ENCODE measurements at places on chromosomes 2 and 18.

DNA sequence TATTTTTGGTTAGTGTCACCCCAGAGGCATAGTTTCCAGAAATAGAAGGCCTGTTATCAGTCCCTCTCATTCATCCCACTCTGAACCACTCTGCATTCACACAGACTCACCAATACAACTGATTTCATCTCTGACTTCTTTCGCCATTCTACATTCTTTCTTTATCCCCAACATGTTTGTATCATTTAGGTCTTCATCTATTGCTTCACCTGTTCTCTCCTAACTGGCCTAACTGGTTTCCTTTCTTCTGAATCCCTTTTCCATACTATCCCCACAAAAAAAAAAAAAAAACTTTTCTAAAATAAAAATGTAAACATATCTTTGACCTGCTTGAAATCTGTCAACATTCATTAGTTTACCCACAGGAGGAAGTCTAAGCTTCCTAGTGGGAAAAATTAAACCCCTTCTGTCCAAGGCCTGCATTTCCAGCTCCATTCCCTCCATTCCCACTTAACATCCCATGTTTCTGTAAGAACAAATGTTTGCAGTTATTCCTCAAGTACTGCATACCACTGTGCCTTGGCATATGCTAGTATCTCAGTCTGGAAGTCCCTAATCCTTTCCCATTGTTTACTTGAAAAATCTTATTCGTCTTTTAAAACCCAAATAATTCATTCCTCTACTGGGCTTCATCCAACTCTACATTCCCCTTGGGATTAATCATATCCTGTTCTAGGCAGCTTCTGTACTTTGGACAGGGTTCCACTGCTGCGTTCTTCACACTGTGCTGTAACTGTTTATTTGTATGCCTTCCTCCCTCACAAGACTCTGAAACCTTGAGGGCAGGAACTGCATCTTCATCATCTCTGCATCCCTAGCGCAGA lies 68.5 kb downstream of the FIGN start:
- DNase-seq: no peak

- no peak for DNase-seq
These were observed 243.9 kb downstream of the NR4A2 start for GRCh38 chr2:156088587-156088986.

GRCh38 chr2:191382801-191383200 lies 137.6 kb downstream of the MYO1B start:
- DNase-seq: no peak

- DNase-seq: no peak
These were observed 38.7 kb downstream of the MTA3 start for GRCh38 chr2:42607101-42607637.

DNA sequence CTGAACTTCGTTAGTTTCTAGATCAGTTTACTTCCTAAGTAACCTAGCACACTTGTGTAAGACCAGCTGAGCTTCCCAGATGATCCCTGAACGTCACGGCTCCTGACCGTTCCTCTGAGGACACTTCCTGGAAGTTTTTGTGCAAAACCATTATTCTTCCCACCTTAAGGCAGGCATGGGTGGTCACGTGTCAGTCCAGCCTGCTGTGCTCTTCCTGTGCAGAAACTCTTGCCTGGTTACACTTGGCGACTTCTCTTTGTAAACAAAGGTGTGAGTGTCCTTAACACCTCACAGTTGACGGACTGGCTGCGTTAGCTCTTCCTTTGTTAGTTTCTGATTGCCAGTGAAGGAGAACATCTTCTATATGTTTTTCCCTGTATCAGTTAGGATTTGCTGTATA lies 118.3 kb downstream of the SH3RF3 start:
- DNase-seq: no peak

GRCh38 chr2:127421116-127421800 lies 3.0 kb downstream of the PROC start:
- DNase-seq: no peak

GRCh38 chr2:72934683-72935610 lies 17.6 kb downstream of the EMX1 start:
- DNase-seq: no peak

DNA sequence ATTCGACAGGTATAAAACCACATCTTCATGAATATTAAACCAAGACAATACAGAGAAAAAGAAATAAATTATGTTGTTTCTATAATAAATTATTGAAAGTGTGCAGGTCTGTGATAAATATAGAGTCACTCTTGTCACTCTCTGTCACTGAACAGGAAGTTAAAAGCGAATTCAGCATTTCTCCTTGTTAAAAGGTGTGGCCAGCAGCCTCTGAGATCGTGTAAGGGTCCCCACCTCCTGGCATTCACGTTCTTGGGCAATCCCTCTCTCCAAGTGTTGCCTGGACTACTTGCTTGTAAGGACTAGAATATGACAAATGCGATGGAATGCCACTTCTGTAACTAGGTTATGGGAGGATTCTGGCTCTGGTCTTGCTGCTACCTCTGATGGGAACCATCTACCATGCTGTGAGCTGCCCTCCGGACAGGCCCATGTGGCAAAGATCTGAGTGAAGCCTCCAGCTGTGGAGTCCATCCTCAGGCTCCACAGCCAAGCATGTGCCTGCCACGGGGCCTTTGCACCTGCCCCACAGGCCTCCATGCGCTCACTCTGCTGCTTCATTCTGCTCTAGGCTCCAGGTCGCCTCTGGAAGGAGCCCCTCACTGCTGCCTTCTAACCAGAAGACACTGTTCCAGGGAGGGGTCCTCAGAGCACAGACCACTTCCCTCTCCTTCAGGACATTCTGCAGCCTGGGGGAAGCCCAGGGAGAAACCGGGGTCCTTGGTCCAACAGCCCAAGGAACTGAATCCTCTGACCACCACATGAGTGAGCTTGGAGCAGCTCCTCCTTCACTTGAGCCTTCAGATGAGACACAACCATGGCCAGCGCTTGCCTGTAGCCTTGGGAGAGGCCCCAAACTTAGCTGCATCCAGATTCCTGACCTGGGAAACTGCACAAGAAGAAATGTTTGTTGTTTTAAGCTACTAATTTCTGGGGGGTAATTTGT lies 202.9 kb upstream of the HDAC4 start:
- DNase-seq: no peak

DNA sequence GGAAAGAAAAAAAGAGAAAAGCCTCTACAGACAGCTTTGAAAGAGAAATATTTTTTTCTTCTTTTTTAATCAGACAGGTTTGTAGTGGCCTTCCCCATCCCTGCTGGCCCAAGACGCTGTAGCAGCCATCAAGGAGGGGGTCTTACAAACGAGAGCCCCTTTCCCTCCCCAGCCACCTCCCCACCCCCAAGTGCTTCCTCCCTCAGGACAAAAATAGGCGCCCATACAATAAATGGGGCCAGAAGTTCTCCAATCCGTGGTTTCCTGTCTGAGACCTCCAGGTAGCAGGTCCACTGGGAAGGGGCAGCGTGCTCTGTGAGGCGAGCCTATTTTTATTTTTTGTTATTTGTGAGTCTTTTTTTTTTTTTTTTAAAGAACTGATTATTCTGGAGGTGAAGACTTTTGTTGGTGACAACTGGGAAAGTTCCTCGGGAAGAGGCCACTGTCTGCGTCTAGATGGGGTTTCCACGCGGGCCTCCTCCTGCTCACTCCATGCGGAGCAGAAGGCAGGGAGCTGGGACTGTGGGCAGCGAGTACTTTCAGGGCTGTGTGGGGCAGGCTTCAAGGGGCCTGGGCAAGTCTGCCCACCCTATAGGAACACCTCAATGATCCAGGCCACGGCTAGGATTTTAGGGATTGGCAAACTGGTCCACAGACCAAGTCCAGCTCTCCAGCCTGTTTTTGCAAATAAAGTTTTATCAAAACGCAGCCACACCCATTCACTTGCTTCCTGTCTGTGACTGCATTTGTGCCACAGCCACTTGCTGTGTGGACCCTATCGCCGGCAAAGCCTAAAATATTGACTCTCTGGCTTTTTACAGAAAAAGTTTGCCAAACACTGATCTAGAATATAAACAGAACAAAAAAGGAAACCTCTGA lies 139.6 kb downstream of the CTIF start:
- DNase-seq: no peak

- no peak for DNase-seq
These were observed 146.6 kb upstream of the NCK2 start for GRCh38 chr2:105597806-105598803.

GRCh38 chr2:230129343-230129742 lies 60.6 kb upstream of the SLC16A14 start:
- DNase-seq: no peak

DNA sequence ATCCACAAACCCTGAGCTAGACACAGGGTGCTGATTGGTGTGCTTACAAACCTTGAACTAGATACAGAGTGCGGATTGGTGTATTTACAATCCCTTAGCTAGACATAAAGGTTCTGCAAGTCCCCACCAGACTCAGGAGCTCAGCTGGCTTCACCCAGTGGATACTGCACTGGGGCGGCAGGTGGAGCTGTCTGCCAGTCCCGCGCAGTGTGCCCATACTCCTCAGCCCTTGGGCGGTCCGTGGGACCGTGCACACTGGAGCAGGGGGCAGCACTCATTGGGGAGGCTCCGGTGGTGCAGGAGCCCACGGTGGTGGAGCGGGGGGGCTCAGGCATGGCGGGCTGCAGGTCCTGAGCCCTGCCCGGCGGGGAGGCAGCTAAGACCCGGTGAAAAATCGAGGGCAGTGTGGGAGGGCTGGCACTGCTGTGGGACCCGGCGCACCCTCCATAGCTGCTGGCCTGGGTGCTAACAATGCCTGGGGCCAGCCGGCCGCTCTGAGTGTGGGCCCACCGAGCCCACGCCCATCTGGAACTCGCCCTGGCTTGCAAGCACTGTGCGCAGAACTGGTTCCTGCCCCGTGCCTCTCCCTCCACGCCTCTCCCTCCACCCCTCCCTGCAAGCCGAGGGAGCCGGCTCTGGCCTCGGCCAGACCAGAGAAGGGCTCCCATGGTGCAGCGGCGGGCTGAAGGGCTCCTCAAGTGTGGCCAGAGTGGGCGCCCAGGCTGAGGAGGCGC lies 75.6 kb downstream of the MOB4 start:
- DNase-seq: no peak

- no peak for DNase-seq
These were observed 517.2 kb downstream of the SUCLG1 start for GRCh38 chr2:83941886-83942285.

DNA sequence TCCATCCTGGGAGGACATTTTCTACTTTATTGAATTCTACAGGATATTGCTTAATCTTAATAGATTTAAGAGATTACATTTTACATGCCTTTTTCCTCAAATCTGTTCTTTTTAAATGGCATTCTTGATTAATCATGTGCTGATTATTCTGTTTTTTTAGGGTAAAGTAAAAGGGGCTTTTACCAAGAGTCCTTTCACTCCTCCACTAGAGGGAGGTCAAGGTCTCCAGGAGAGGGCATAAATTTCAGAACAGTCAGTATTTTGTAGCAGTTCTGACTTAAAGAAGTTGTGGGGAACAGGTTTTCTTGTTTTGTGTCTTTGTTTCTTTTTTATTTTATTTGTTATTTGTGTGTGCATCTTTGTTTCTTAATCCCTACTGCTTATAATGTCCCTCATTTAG lies 25.4 kb downstream of the WDR75 start:
- no peak for DNase-seq

- no peak for DNase-seq
These were observed 140.7 kb upstream of the PXDN start for GRCh38 chr2:1884933-1885580.

GRCh38 chr2:187985195-187985594 lies 306.5 kb upstream of the GULP1 start:
- DNase-seq: no peak

DNA sequence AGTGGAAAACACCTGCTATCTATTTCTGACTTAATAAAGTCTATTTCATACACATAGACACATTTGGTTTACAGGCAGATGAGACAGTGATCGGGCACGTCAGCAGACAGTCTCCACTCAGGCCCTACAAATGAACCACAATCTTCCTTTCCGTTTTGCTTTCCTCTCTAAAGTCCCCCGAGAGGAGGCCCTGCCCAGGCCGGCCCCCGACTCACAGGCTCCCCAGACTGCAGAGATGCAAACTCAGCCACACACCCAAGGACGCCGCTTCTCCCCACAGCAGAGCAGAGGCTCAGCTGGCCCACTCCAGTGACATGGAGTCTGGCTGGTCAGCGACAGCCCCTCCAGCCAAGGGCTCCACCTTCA lies 9.3 kb upstream of the MTERF4 start:
- DNase-seq: no peak

DNA sequence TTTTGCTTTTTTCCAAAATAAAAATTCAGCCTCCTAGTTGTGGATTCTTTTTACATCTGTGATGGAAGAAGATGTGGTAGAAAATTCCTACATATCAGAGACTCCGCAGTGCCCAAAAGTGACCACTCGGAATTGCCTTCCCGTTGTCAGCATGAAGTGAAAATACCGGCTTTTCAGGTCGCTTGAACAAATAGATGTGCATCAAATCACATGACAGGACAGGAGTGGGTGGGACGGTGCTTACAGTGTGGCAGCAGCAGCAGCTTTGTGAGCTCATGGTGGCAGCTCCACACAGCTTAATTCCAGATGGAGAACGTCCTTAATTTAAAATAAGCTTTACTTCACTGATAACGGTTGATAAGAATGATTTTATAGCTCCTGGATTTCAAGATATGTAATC lies 20.3 kb downstream of the SALL3 start:
- no peak for DNase-seq

Measured in stimulated activated CD8-positive, alpha-beta memory T cell treated with anti-CD3 and anti-CD28 coated beads, Interleukin-2, amount 100 ng/mL, for 1 hour (primary cell).